Occipital lobe (tissue), 3 donors: ENCODE measurements at places on chromosomes 16 and 17.

GRCh38 chr16:22736791-22737190, 77.2 kb upstream of the HS3ST2 start:
- no peak for DNase-seq

DNA sequence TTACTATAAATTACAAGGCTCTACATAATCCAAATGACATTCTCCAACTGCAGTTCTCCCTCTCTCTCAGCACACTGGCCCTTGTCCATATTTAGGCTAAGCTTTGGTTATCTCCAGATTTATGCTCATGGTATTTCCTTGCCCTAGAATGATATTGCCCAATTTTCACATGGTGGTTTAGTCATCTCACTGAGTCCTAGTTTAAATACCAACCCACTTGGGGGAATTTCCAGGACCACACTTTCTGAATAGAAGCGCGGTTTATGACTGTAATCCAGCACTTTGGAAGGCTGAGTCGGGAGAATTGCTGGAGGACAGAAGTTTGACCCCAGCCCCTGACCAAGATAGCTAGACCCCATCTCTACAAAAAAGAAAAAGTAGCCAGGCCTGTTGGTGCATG, 280.1 kb upstream of the MON1B start:
- DNase-seq = no peak

DNA sequence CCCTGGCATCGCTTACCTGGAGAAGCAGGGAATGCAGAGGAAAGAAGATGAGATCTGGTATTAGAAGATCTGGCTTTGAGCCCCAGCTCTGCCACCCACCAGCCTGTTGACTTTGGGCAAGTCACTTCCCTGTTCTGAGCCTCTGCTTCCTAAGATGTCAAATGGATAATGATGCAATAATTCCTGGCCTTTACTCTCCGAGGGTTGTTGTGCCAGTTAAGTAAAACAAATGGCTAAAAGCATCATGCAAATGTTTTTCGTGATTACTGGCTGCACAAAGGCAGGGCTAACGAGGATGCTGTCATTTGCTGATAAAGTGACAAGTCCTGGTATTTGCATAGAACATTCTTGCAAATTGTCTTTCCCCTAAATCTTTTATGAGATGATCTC, 1.3 kb upstream of the ZNF821 start:
- DNase-seq = no peak

- DNase-seq = no peak
Observed at GRCh38 chr17:41825175-41825845, 10.7 kb downstream of the NT5C3B start.

- peak; percentile 12 for DNase-seq
Observed at GRCh38 chr16:84922351-84923120, 88.8 kb downstream of the ZDHHC7 start.

DNA sequence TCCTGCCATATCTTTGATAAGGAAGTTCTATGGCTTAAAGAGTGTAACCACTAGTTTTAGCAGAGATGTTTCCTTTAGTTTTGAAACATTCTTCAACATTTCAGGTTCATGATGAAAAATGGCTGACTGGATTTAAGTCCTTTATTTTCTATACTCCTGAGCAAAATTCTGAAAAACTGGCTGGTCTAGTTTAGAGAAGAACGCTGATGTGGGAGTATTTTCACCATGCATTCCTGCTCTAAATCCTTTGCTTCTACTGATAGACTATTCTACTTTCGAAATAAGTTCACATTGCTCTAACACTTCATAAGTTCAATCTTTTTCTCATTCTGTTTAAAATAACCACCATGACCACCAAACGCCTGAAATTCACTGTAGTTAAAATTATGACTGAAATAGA, 281.9 kb downstream of the FTO start:
- no peak for DNase-seq

GRCh38 chr17:77465358-77466041, 324.7 kb downstream of the SEC14L1 start:
- no peak for DNase-seq

DNA sequence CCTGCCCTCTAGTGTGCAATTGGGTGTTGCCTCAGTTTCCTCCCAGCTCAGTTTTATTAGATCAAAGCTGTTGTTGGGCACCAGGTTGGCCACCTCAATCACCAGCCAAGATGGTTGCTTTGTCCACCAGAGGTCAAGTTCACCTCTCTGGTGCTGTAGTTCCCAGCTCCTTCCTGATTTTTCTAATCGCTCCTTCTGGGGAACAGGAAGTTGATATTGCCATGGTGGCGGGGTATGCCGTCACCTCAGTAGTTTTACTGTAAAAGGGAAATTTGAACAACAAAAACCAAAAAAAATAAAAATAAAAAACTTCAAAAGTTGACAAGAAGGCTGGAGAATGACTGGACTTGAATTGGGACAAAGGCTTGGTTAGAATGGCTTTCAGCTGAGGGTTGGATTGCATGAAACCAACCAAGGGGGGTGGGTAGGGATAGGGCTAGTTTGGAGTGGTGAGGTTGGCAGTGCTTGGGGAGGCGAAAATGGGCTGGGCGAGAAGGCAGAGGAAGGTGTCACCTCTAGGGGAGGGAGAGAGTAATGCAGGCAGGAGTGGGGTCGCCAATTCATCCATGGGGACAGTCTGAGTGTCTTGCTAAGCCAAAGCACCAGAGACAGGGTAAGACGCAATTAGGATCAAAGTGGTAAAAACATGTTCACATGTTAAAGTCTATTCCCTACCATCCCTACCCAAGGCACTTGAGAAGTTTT, 6.2 kb downstream of the EFNB3 start:
- DNase-seq = no peak

- no peak for DNase-seq
Observed at GRCh38 chr16:52383640-52384292, 163.2 kb downstream of the TOX3 start.

GRCh38 chr17:22454070-22454999, 762.0 kb downstream of the KCNJ18 start:
- no peak for DNase-seq

DNA sequence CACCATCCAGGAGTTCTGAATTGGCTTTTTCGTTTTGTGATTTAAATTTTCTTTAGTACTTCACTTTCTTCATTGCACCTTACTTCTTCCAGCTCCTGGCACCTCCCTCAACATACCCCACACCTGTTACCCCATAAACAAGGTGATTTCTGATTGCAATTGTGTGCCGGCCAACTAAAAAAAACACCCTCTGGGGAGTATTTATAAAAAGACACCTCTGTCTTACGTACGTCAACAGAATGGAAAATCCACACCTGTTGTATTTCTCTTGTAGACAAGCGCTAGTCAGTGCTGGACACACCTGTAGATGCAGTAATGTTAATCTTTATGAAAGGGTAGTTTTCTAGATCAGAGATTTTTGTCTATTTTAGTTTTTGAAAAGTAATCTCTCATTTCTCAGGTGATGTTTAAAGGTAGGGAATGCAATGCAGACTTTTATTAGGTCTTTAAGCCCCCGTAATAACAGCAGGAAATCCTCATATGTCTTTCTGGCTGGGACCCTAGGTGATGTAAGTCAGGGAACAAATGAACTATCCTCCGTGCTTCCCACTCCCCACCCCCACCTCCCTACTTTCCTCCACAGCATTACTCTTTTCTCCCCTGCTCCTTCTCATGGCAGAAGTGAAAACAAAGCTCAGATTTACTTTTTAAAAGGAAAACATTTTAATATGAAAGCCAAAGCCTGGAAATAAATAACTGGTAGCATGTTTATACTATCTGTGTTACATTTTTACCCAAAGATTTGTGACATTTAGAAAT, 4.2 kb downstream of the MSI2 start:
- DNase-seq = no peak

- DNase-seq = no peak
Observed at GRCh38 chr17:75895370-75896155, 1.2 kb downstream of the TRIM65 start.

DNA sequence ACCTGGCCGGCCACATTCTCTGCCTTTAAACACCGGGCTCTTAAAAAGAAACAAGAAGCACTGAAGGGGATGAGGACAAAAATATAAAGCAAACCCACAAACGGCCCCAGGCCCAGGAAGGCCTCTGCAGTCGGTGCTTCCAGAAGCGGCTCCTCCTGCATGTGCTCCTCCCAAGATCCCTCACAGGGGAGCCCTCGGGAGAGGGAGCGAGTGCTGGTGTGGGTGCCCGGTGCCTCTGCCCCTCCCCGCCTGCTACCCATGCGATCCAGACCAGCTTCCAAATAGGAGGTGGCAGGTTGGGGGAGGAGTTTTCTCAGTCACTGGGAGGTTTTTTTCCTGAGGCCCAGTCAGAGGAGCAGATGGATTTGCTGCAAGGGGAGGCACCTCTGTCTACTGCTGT, 15.8 kb downstream of the KDM8 start:
- DNase-seq = no peak

- no peak for DNase-seq
Observed at GRCh38 chr16:68869492-68870088, 26.3 kb downstream of the TANGO6 start.

DNA sequence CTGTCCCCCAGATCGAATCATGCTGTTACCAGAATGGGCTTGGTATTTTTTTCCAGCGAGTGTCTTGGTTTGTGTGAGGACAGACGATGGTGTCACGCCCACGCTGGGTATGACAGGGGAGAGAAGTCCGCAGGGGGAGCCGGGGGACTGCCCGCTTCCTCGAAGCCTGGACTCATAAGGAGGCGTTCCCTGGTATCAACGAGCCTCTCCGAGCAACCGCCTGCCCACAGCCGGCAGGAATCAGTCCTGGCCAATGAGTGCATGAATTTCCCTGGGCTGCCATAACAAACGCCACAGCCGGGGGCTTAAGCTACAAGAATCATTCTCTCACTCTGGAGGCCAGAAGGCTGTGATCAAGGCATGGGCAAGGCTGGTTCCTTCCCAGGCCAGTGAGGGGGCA, 26.1 kb upstream of the JPH3 start:
- DNase-seq = no peak

GRCh38 chr17:58217766-58218165, 1.3 kb downstream of the MKS1 start:
- no peak for DNase-seq

GRCh38 chr17:59406808-59407381, 75.4 kb downstream of the YPEL2 start:
- DNase-seq = no peak

DNA sequence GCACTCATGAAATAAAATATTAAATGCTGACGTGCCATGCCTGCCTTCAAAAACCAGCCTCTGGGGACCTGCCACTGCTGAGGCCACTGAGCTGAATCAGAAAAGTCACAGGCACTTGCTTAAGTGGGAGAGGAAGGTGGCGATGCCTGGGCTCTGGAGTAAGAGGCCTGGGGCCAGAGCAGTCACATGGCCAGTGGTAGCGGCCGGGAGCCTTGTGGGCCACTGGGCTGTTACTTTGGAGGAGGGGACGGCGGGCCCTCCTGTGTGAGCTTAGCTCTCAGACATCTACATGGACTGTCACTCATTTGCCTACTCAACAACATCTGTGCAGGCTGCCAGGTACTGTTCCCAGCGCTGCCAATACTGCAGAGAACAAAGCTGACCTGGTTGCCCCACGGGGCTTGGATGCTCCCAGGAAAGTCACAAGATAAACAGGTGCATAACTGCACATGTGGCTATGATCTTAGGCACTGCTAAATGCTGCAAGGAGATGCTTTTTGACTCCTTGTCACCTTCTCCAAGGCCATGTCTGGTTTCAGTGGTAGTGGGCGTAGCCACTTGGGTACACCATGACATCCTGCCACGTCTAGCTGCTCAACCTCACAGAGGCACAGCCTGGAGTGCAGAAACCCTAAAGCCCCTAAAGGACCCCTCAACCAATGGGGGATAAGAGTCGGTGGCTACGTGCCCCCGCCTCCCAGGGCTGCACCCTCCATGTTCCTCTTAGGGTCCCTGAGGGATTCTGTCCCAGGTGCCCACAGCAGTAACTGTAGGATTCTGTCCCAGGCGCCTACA, 11.6 kb downstream of the COTL1 start:
- DNase-seq = no peak

DNA sequence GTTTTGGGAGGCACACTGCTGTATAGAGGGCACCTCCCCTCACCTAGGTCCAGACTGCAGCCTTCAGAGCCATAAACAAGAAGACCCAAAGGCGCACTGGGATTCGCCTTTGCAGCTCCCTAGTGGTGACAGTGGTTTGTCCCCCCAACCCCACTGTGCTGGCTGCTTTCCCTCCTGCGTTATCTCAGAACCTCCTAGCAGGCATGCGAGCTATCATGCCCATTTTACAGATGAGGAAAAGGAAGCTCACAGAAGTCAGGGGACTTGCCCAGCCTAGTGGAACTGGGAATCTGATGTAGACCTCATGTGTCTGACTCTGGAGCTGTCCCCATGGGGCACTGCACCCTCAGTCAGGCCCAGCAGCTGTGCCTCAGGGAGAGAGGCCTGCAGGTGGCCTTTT, 115.2 kb downstream of the CLEC16A start:
- no peak for DNase-seq

GRCh38 chr17:55336426-55336825, 71.7 kb downstream of the HLF start:
- no peak for DNase-seq

GRCh38 chr17:4786106-4786511, at the start of gene VMO1:
Gene VMO1, minus strand, starts transcription at chr17:4786364. Its CDS starts 12 bp downstream, at chr17:4786352.
- no peak for DNase-seq

GRCh38 chr16:5633845-5634440, 536.3 kb upstream of the EEF2KMT start:
- DNase-seq = no peak

- DNase-seq = no peak
Observed at GRCh38 chr17:39925282-39926134, 1.9 kb downstream of the ORMDL3 start.

DNA sequence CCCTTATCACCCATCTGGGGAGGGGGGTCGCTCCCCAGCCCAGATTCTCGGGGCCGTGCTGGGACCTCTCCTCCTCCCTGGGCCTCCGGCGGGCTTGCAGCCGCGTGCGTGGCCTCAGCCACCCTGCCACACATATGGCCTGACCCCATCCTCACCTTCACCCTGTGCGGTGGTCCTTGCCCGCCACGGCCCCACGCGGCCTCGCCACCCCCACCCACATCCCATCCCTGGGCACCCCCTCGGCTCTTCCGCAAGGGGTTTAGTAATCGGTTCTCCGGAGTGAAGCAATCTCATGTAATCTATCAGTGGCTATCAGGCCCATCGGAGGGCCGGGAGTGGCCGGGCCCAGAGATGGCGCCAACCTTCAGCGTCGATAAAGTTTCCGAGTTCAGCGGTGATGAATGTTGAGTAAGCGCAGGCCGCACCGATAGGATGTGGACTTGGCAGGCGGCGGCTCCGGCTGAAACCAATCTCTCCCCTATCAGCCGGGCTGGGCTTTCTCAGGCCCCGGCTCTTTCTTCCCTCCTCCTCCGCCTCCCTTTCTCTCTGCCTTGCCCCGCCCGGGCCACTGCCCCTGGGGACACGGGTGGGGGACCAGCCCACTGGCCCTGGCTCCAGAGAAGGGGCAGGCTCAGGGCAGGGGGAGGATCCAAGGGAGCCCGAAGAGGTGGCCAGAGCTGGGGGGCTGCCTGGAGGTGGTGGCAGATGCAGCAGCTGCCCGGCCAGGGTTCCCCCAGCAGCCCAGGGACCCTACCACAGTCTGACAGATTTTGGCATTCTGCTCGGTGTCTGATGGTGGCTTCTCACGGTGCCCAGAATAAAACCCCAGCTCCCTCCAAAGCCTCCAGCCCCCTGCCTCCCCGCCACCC, 20.8 kb downstream of the ZFPM1 start:
- no peak for DNase-seq

DNA sequence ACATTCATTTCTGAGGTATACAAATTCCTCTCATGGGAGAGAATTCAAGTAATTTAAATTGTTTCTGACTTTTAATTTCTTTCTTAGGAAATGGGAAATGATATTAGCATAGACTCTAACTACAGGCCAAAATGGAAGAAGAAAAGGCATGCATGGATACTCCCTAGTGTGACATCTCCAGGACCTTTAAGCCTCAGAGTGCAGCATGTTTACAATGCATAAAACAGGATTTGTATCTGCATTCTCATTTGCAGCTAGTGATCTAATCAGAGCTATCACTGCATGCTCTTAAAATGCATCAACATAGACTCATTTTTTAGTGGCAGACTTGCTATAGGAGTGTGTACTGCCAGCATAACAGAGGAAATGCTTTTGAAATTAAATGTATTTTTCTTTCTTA, 224.6 kb upstream of the GOT2 start:
- no peak for DNase-seq
